PC-9 (cell line): ENCODE measurements at places on chromosomes 7 and 10.

GRCh38 chr7:27973625-27974024, 207.0 kb downstream of the JAZF1 start:
- DNase-seq, result no peak

DNA sequence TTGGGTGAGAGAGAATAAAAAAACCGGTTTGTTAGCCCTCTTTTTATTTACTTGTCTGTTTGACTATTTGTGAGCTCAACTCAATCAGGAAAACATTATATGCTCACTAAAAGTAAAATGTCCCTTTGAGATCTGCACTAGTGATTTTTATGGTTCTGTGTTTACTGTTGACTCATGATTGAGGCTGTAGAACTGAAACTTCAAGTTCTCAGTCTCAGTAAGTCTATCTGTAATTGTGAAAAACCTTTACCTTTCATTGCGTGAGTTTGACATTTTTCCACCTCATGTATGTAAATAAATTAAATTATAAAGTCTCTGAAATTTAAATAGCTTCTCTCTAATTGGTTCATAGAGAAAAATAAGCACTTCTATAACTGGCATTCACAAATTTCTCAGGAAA, 17.0 kb upstream of the CASD1 start:
- DNase-seq, result no peak
- H3K4me1 ChIP-seq, result no peaks in the 10 kb centered on the region
- H3K27ac ChIP-seq, result no peak overlapping the region
- H3K4me3 ChIP-seq, result no peak overlapping the region
- H3K27me3 ChIP-seq, result no peaks in the 10 kb centered on the region

DNA sequence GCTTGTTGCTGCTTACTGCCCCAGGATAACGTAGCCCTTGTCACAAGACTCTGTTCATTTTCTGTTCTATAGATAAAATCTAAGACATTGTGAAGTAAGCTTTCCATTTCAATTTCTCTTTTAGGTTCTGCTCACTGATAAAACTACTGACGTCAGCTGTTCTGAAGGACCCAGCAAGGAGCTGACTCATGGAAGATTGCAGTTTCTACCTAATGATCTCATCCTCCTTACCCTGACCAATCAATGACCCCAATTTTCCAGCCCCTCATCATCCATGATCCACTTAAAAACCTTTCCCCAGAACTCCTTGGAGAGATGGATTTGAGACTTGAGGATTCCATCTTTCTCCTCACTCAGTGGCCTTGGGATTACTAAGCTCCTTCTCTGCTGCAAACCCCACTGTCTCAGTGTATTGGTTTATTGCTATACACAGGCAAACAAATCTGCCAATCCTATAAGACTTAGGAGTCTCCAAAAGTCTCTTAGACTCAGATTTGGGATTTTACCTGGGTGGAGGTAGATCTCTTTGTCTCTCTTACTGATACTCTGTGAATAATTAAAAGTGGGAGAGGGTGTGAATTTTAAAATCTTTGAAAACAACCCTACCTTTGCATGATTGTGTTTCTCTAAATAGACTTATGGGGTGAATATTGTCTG, 109.2 kb upstream of the TRIM24 start:
- no peaks in the 10 kb centered on the region for H3K27me3 ChIP-seq
- H3K36me3 ChIP-seq, result no peaks in the 10 kb centered on the region
- no peak overlapping the region for H3K27ac ChIP-seq
- no peak overlapping the region for H3K4me3 ChIP-seq
- no peak for DNase-seq

DNA sequence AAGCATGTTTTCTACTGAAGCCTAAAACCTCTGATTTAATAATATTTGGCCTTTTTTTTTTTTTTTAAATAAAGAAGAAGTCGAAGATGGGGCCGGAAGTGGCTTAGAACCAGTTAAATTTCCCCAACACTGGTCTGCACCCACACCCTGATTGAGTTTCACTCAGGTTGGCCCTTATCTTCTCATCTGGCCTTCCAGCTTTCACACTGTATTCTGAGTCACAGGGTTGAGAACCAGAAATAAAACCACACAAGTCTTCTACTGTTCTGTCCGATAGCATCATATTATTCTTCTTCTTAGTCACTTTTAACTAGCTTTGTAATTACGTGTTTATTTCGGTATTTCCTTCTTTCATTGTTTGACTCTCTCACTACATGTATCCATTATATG, 9.9 kb downstream of the ZNF365 start:
- peak overlapping the region; percentile 9; the same call in 1 of the 2 replicates for H3K4me3 ChIP-seq
- DNase-seq, result peak; percentile 66
- no peaks in the 10 kb centered on the region for H3K27me3 ChIP-seq
- H3K4me1 ChIP-seq, result peaks cover 48% of the 10 kb centered on the region

GRCh38 chr7:129989466-129989865, 36.7 kb upstream of the UBE2H start:
- DNase-seq, result peak; percentile 65
- no peak overlapping the region for H3K4me3 ChIP-seq
- no peaks in the 10 kb centered on the region for H3K36me3 ChIP-seq
- no peaks in the 10 kb centered on the region for H3K27me3 ChIP-seq
- H3K27ac ChIP-seq, result peak overlapping the region; percentile 70
- H3K4me1 ChIP-seq, result peaks cover 39% of the 10 kb centered on the region

DNA sequence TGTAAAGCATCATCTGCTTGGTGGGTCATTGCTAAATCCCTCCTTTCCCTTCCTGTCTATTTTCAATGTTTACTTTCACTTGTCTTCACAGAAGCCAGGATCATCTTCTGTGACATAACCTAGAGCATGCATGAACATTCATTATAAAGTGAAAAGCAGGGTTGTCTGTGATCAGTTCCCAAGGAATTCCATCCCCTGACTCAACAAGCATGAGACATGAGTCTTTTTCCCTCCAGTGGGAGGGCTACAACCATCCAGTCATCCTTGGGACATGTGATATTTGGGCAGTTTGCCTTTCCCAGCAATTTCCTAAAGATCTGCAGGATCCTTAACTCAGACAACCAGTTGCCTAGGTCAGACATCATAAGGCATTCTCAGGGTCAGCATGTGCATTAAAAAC, 166.3 kb upstream of the TMEM196 start:
- DNase-seq, result no peak
- no peaks in the 10 kb centered on the region for H3K27me3 ChIP-seq
- H3K4me1 ChIP-seq, result no peaks in the 10 kb centered on the region
- H3K4me3 ChIP-seq, result no peak overlapping the region
- no peak overlapping the region for H3K27ac ChIP-seq

GRCh38 chr7:42167206-42167605, 69.8 kb downstream of the GLI3 start:
- no peak overlapping the region for H3K4me3 ChIP-seq
- H3K36me3 ChIP-seq, result no peaks in the 10 kb centered on the region
- no peaks in the 10 kb centered on the region for H3K4me1 ChIP-seq
- no peak overlapping the region for H3K27ac ChIP-seq
- no peak for DNase-seq

- no peaks in the 10 kb centered on the region for H3K4me1 ChIP-seq
- H3K4me3 ChIP-seq, result no peak overlapping the region
- no peak for DNase-seq
- H3K27ac ChIP-seq, result no peak overlapping the region
- no peaks in the 10 kb centered on the region for H3K36me3 ChIP-seq
These were observed 126.5 kb upstream of the HABP2 start for GRCh38 chr10:113426181-113426877.

GRCh38 chr7:6232534-6232933, 39.9 kb downstream of the CYTH3 start:
- no peaks in the 10 kb centered on the region for H3K27me3 ChIP-seq
- no peaks in the 10 kb centered on the region for H3K36me3 ChIP-seq
- H3K4me3 ChIP-seq, result no peak overlapping the region
- H3K27ac ChIP-seq, result no peak overlapping the region
- DNase-seq, result no peak

DNA sequence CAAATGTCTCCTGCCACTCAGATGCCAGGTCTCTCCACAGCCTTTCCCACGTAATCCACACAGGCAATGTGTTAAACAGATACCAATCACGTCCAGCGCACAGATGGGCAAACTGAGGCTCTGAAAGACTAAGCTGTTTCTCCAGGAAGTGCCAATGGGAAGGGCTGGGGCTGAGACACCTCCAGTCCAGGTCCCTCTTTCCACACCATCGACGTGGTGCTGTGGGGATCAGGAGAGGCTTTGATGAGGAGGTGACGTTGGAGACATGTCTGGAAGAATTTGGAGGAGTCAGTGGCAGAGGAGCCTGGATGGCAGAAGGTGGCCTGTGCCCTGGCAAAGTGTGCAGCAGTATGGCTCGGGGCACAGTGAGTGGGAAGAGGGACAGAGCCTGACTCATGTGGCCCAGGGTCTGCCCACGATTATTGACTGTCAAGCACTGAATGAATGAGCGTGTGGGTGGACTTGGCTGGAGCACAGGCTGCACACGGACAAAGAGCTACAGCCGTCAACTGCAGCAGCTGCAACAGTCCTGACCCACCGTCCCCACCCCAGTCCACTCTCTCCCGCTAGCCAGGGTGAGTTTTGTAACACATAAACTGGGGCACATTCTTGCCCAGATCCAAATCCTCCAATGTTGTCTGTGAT, 40.8 kb upstream of the HSPA12A start:
- H3K4me3 ChIP-seq, result no peak overlapping the region
- H3K36me3 ChIP-seq, result no peaks in the 10 kb centered on the region
- DNase-seq, result no peak
- 0 out of 2 replicates have a peak, but pooled peaks cover 9% of the 10 kb centered on the region for H3K4me1 ChIP-seq
- no peak overlapping the region for H3K27ac ChIP-seq

- no peak overlapping the region for H3K4me3 ChIP-seq
- H3K27ac ChIP-seq, result no peak overlapping the region
- DNase-seq, result no peak
- no peaks in the 10 kb centered on the region for H3K36me3 ChIP-seq
- no peaks in the 10 kb centered on the region for H3K4me1 ChIP-seq
These were observed 486.0 kb downstream of the TNS3 start for GRCh38 chr7:47095946-47096345.

- H3K4me3 ChIP-seq, result no peak overlapping the region
- H3K27me3 ChIP-seq, result peaks cover 16% of the 10 kb centered on the region
- H3K4me1 ChIP-seq, result no peaks in the 10 kb centered on the region
These were observed 40.1 kb upstream of the ZNF273 start for GRCh38 chr7:64863021-64863420.

- no peak overlapping the region for H3K4me3 ChIP-seq
- H3K36me3 ChIP-seq, result no peaks in the 10 kb centered on the region
These were observed 13.9 kb upstream of the PWWP2B start for GRCh38 chr10:132383101-132383500.

DNA sequence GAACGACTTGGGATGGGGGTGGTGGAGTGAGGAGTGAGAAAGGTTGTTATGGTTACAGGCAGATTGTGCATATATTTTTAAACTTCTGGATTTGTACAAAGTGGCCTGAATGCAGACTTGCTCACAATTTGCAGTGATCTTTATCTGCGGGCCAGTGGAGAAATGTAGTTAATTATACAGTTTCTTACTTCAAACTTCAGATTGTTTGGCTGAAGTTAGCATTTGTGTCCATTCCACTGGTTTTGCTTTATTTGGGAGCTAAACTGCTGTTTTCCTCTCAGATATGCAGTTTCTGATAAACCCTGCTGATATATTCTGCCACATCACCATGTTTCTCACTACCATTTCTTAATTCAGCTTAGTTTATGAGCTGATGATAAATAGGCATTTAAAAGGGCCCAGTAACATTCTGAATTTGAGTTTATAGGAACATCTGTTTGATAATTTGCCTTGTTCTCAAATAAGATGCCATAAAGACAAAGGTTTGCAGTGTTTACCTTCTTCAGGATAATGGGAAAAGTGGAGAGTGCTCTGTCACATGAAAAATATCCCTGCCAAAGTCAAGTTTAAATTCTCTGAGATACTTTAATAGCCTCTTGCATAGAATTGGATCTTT, 170.1 kb downstream of the ST7 start:
- H3K27me3 ChIP-seq, result no peaks in the 10 kb centered on the region
- H3K27ac ChIP-seq, result no peak overlapping the region
- H3K4me1 ChIP-seq, result peaks cover 15% of the 10 kb centered on the region
- no peak overlapping the region for H3K4me3 ChIP-seq
- H3K36me3 ChIP-seq, result no peaks in the 10 kb centered on the region
- DNase-seq, result no peak

DNA sequence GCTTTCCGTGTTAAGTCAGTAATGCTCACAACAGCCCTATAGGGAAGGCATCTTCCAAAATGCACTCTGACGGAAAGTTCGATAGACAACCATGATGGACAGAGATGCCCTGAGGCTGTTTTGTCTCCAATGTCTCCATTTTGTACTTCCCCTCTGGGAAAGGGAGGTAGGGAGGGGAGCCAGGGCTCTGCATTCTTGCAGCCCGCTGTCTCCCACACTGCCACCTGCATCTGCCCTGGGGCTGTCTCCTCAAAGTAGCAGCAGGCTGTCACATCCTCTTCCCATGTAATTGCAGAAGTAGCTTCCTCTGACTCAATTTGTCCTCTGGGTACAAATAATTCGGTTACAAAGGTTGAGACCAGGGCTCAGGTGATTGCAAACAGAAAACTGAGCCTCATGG, 131.4 kb downstream of the GPAM start:
- H3K27me3 ChIP-seq, result peaks cover 13% of the 10 kb centered on the region
- no peak overlapping the region for H3K27ac ChIP-seq
- no peaks in the 10 kb centered on the region for H3K4me1 ChIP-seq
- no peak overlapping the region for H3K4me3 ChIP-seq

GRCh38 chr7:134420424-134421125, 38.3 kb downstream of the AKR1B1 start:
- H3K36me3 ChIP-seq, result no peaks in the 10 kb centered on the region
- peaks cover 23% of the 10 kb centered on the region for H3K4me1 ChIP-seq
- no peak overlapping the region for H3K27ac ChIP-seq
- no peaks in the 10 kb centered on the region for H3K27me3 ChIP-seq
- H3K4me3 ChIP-seq, result no peak overlapping the region

GRCh38 chr7:150975536-150976319, 2.4 kb downstream of the KCNH2 start:
- H3K36me3 ChIP-seq, result no peaks in the 10 kb centered on the region
- no peak for DNase-seq
- H3K4me3 ChIP-seq, result peak overlapping the region; percentile 65; the same call in 1 of the 2 replicates
- H3K27me3 ChIP-seq, result peaks cover 52% of the 10 kb centered on the region

DNA sequence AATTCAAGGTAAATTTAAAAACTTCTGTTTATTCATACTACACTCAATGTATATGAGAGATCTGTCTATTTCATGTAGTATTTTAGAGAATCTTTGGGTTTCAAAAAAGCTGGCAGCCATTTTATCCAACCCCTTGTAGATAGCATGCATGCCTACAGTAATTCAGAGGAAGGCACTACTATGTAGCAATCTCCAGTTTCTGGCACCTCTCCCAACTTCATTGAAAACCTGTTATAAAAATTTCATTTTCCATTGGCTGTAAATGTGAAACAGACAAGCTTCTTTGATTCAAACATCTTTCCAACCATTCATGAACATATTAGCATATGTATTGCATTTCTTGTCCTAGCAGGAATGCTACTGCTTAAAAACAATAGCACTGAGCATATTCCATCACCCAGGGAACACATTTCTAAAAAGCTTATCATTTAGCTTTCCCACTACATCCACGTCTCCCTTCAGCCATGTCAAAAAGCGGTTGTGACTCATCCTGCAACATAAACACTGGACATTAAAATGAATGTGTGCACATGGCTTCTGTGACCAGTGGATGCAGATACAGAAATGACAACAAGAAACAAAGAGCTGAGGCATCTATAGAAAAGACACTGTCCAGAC, 330.4 kb upstream of the AOAH start:
- no peaks in the 10 kb centered on the region for H3K36me3 ChIP-seq
- no peak overlapping the region for H3K4me3 ChIP-seq
- H3K27ac ChIP-seq, result no peak overlapping the region
- H3K27me3 ChIP-seq, result 0 out of 2 replicates have a peak, but pooled peaks cover 7% of the 10 kb centered on the region
